Activated effector memory CD4-positive, alpha-beta T cell treated with Interleukin-2 at 50 U/mL for 16 hours (primary cell): ENCODE measurements at places on chromosomes 3 and 15.
A peak's percentile ranks its signal among the peaks of the same experiment; 100 is the strongest.

- no peak for DNase-seq
Measured at GRCh38 chr3:52213901-52214300, 11.5 kb downstream of the TLR9 start.

- no peak for DNase-seq
Measured at GRCh38 chr3:176755552-176755951, 441.7 kb downstream of the TBL1XR1 start.

- no peak for DNase-seq
Measured at GRCh38 chr3:474828-475227, 278.3 kb downstream of the CHL1 start.

DNA sequence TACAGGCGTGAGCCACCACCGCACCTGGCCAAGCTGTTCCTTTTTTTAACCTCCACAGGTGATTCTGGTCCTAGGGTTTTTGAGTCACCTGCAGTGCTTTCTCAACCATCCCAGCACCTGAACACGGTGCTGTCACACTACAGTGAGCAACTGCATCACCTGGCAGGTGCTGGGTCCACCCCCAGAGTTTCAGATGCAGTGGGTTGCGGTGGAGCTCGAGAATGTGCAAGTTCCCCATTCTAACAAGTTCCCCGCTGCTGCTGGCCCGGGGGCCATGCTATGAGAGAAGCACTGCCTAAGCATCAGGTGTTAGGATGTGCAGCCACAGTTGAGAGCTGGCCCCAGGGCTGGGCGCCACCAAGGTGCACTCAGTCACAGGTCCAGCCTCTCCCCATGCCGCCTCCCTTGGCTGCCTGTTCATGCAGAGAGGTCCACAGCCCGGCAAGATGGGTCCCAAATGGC, 18.0 kb downstream of the ISG20 start:
- no peak for DNase-seq

GRCh38 chr3:124563376-124563775, 166.9 kb upstream of the UMPS start:
- DNase-seq, result no peak

DNA sequence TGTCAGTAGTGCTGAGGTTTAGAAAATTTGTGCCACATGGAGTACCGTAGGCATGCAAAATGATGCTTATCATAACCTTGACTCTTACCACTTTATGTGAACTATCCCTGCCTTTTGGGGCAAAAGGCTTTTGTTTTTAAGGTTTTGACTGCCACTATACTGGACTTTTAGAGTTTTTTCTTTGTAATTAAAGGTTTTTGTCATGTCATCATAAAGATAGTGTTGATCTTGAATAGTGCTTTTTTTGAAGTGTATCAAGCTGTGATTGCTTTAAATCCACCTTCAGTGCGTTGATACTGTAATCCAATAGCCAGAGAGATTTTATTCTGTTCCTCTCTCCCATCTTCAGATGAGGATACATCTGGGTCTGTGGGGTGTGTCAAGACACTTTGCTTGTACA, 172.9 kb downstream of the ITPR1 start:
- no peak for DNase-seq

GRCh38 chr3:110793611-110794010, 278.0 kb upstream of the NECTIN3 start:
- DNase-seq, result no peak

DNA sequence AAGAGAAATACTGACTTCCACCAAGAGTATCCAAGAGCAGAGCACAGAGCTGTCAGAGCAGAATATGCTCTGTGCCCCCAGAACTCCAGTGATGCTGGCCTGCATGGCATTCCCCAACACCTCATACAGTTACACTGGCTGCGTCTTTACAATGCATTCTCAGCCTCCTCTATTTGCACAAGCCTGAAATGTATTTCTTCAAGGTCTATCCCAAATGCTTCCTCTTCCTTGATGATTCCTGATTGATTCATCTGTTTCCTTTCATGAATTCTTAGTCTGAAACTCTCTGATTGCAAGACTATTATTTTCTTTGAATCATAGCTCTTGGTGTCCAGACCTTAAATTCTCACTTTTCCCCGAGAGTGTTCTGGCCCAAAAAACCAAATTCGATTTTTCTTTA, 664.7 kb downstream of the MECOM start:
- DNase-seq, result no peak

GRCh38 chr3:88918841-88919240, 188.6 kb upstream of the EPHA3 start:
- no peak for DNase-seq

- no peak for DNase-seq
Measured at GRCh38 chr3:25863416-25863959, 73.6 kb downstream of the OXSM start.

GRCh38 chr3:103629391-103629790, 1194.6 kb downstream of the ZPLD1 start:
- DNase-seq, result no peak

DNA sequence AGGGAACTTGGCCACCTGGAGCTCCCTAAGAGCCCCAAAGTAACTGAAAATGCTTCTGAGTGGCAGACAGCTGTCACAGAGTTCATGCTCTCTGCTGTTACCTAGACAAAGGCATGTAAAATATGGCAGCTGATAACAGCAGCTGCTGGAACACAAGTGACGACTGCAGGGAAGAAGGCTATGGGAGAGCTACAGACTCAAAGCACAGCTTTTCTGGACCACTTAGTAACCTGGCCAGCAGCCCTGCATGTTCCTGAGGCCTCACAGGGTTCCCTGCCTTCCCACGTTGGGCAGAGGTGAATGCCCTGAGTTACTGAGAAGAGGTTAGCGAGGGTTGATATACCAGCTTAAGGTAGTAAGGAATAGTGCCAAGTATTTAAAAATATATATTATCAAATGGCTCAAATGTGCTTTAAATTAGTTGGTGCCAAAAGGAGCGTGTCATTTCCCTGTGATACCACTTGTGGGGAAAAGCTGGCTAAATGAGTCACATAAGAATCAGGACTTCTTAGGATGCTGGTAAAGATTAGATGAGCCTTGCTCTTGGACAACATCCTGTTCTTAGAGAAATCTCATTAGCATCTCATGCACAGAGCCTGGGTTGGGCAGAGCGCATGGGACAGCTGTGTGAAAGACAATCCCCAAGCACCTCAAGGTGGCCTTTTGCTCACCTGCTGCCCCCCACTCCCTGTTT, 76.4 kb upstream of the SCN5A start:
- DNase-seq, result no peak

DNA sequence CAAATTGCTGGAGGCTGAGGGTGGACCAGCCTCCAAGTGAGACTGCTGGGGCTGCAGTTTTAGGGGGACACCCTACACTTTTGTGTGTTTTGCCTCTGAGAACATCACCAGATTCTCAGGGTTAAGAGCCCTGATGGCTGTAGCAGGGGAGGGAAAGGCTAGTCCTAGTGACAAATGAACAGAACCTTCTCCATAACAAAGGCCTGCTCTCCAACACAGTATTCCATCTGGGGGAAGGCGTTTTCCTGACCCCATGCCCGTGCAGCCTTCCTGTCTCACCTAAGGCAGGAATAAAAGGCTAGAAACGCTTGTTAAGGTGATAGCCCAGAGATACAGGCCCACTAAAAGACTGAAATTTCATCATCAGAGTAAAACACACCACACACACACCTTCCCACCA, 50.2 kb upstream of the NSMCE3 start:
- DNase-seq, result no peak

DNA sequence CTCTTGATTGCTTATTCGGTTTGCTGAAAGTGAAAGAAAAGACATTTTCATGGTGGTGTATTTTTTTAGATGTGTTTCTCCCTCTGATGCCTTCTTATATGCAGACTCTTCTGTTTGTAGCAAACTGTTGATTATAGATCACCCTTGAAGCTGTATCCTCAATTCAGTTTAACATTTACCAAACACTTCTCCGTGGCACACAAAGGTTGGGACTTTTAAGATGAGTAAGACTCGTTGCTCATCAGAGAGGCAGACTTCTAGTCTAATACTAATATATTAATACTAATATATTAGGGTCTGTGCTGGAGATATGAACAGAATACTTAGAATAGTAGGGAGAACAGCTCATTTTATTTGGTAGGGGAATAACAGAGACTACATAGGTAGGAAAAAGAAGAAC, 32.8 kb downstream of the RASA2 start:
- DNase-seq, result no peak

- DNase-seq, result no peak
Measured at GRCh38 chr15:51493892-51494291, 128.7 kb downstream of the DMXL2 start.

DNA sequence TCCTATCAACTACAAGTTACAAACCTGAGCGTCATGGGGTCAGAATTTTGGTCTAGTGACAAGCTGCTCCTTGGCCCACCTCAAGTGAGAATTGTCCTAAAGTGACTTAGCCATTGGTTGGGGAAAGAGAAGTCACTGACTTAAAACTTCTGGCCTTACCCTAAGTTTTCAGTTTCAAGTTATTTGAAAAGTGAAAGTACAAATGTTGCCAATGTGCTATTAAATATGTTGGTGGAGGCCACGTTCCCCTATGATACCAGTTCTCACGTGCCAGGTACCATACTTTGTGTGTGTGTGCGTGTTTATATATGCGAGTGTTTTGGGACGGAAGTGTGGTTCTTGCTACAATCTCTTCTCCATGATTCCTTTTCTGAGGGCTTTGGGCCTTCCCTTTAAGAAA, 22.6 kb upstream of the RASGRP1 start:
- DNase-seq, result no peak

GRCh38 chr3:177715980-177716379, 518.7 kb upstream of the TBL1XR1 start:
- no peak for DNase-seq

DNA sequence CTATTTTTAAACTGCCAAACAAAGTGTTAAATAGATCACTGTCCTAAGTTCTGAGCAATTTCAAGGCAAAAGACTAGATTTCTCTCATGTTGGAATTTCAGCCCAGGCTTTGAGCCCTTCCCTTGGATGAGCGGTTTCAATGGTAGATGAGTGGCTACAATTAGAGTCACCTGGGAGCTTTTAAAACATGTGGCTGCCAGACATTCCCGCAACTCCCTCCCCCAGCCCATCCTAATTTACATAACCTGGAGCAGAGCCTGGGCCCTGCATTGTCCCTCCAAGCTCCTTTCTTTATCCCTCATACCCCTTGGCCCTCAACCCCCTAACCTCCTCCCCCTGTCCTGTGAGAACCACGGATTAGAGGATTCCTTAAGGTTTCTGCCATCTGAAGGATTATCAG, 357.5 kb upstream of the UMPS start:
- DNase-seq, result no peak

- no peak for DNase-seq
Measured at GRCh38 chr3:57681691-57682090, 11.2 kb downstream of the DENND6A start.

DNA sequence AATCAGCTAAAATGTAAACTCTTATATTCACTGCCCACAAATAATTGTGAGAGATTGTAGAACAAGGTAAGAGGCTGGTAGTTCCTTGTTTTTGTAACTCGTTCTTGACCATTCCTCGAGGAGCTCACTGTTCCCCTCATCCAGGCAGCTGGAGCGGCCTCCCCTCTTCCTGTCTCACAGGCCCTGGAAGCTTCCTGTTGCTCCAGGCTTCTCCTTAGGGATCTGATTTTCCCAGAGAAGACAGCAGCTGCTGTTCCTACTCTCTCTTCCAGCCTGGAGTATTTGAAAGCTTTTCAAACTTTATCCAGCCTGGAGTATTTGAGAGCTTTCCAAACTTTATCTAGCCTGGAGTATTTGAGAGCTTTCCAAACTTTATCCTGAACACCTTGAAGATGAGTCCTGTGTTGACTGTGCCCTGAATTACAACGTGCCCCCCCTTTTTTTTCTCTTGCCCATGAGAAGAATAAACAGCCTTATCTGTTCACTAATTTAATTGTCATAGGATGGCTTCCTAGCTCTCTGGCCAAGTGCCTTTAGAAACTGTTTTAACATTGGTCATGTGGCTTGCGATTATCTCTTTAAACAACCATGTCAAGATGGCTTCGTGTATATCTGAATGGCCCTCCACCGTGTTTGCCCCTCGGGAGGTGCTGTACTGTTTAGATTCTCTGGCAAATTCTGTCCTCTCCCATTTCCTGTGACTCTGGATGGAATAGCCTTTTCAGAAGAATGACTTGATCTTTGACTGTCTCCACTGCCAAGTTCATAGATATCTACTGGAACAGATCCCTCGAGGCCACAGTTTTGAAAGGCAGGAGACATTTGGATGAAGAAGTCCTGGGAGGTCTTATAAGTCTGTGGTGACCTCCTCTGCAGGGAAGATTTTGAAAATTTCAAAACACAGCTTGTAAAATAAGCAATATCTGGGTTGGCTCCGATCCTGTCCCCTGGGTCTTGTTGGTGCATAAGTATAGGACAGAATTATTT, 4.8 kb downstream of the ADAMTSL3 start:
- DNase-seq, result no peak

DNA sequence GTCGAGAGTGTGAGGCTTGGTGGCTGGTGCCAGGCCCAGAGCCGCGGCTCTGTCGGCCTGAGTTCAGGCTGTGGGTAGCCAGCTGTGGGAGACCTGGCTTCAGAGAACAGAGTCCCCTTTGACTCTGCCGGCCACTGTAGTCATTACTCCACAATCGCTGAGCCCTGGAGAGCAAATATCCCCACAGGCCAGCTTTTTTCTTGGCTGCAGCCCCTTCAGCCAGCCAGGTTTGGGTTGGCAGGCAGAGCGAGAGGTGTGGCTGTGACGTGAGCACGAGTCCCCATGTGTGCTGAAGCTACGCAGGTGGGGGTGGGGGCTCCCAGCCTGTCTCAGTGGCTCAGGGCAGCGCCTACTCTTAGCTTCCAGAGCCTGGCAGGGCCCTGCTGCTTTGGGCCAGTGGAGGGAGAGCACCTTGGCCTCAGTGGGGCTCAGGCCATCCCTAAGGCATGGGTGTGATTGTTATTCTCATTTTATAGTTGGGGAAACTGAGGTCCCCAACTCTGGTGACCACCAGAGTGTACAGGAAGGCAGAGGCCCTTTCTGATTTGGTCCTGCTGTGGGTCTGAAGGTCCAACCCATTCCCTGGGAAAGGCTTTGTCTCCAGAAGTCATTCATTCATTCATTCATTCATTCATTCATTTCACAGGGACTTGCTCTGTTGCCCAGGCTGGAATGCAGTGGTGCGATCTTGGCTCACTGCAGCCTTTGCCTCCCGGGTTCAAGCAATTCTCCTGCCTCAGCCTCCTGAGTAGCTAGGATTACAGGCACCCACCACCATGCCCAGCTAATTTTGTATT, 45.7 kb upstream of the LCTL start:
- no peak for DNase-seq

- DNase-seq, result no peak
Measured at GRCh38 chr15:51828621-51829375, 655 bp upstream of the TMOD3 start.

- no peak for DNase-seq
Measured at GRCh38 chr15:69860321-69860720, 237.4 kb downstream of the TLE3 start.

GRCh38 chr3:174356596-174356995, 502.5 kb upstream of the NAALADL2 start:
- DNase-seq, result no peak

DNA sequence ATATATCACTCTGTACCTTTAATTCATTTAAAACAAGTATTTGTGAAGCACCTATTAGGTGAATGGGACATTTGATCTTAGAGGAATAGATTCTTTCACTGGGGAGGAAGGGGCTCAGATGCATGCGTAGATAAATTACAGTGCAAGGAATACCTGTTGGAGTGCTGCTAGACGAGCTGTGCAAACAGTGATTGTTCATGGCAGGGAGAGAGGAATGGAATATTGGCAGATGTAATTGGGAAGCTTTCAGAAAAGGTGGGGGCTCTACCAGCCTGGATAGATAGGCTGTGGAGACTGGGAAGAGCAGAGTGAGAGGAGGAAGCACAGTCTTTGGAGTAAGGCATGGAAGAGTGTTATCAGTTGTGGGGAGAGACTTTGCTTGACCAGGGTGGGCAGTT, 116.8 kb downstream of the AKAP13 start:
- no peak for DNase-seq

- no peak for DNase-seq
Measured at GRCh38 chr3:16400106-16400931, 113.2 kb downstream of the RFTN1 start.

- DNase-seq, result peak; percentile 78
Measured at GRCh38 chr15:90954712-90955623, at the start of gene RCCD1. TSS of gene RCCD1 (plus strand) at chr15:90954884. CDS start at chr15:90956735, 1,851 bp downstream.
